Activated T-helper 1 cell treated with anti-CD3 and anti-CD28 coated beads, Interleukin-2, amount 50 U/mL, for 16 hours (primary cell): ENCODE measurements at places on chromosomes 3 and 15.

GRCh38 chr3:124360155-124360554 lies 368.2 kb upstream of the ROPN1 start:
- no peak for DNase-seq

- DNase-seq: no peak
These were observed 137.7 kb downstream of the LRIG1 start for GRCh38 chr3:66363148-66363547.

- DNase-seq: no peak
These were observed 190.1 kb downstream of the PDE8A start for GRCh38 chr15:85171736-85172135.

GRCh38 chr3:53139906-53140846 lies 9.9 kb upstream of the RFT1 start:
- DNase-seq: no peak

- no peak for DNase-seq
These were observed 364.2 kb downstream of the RBMS3 start for GRCh38 chr3:29644956-29645636.

DNA sequence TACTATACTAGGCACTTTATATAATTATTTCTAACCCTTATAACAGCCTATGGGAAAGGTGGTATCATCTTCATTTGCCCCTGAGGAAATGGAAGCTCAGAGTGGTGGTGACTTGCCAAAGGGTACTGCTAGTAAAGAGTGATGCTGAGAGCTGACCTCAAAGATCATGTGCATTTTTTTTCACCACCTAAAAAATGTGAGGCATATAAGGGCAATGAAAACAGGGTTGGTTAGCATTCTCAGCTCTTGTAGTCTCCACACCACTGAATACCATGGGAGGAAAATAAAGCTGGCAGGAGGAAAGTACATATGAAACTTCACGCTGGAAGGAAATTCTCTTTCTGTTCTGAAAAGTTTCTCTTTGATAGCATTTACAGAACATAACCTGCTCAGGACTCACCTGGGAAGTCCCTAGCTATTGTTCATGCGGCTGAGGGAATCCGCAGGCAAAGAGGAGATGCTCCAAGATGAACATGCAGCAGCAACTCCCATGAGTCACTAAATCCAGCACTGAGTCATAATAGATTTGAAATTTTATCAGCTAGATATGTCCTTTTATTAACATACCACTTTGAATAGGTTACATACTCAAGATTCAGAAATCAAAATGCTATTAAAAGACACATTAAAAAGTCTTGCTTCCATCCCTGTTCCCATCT lies 17.3 kb downstream of the FAIM start:
- DNase-seq: no peak

- DNase-seq: no peak
These were observed 38.0 kb downstream of the ACAN start for GRCh38 chr15:88841236-88841635.

- no peak for DNase-seq
These were observed 46.7 kb downstream of the SV2B start for GRCh38 chr15:91146728-91147127.

DNA sequence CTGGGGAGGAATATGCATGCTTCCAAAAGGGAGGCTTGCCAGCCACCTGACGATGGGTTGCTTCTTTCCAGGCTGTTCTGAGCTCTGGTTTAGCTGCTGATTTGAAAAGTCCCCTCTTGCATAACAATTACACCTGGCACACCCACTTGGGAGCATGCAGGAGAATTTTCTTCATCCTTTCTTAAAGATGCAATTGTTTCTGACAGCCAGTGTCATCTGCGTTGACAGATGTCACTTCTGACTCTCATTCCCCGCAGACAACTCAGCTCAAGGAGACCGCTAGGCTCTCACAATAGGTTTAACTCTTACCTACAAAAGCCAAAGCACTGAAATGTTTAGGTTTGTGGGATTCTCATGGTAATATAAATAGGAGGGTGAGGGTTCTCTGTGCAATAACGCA lies 185.6 kb upstream of the SYNPR start:
- DNase-seq: no peak

- no peak for DNase-seq
These were observed 13.7 kb downstream of the PPARG start for GRCh38 chr3:12302564-12302963.

DNA sequence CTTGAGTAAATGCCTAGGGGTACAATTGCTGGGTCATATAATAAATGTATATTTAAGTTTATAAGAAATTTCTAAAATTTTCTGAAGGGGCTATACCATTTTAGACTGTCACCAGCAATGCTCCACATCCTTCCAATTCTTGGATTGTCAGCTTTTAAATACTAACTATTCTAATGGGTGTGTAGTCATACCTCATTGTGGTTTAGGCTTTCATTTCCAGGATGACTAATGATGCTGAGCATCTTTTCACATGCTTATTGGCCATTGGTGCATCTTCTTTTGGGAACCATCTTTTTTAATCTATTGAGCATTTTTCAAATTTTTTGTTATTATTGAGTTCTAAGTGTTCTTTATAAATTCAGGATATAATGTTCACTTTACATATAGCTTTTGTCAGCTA lies 52.5 kb upstream of the CORO2B start:
- no peak for DNase-seq
